ENCODE measurements at places on chromosomes 5 and 9. TPM values are rescaled to one million over a fixed set of nuclear protein-coding genes. Genes with fewer than 3 reads are reported as not detected.

DNA sequence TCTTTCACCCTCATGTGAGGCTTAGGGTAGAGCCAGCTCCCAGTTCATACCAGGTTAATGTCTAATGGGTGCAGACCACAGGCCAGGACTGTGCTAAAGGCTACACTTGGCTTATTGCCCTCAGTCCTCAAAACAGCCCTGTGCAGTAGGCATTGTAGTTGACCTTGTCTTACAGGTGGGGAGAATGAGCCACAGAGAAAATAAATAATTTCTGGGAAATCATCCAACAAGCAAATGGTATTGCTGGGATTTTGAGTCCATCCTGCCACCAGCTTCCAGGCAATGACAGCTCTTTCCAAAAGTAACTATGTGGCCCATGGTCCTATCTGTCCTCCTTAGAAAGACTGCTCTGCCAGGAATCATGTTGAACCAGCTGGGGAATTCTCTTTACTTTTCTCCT lies 450.0 kb downstream of the GADD45G start:
- ATAC-seq = no peak

The MED27 gene
- total RNA-seq = 14.1 TPM

- no peak for ATAC-seq
Measured at GRCh38 chr9:76221423-76221822, 172.8 kb downstream of the RFK start.

The GNA14 gene
- total RNA-seq = 5.8 TPM

The PLPP1 gene
- total RNA-seq = 209 TPM

The FAM153A gene
- total RNA-seq = 14.0 TPM

- ATAC-seq = peak; percentile 16
Measured at GRCh38 chr5:91556-92263, at the start of gene PLEKHG4B. TSS of gene PLEKHG4B (plus strand) at chr5:92168. CDS start at chr5:92232, 64 bp downstream.

The CDHR2 gene
- not detected for total RNA-seq

The PTGER4 gene
- total RNA-seq = 26.5 TPM

DNA sequence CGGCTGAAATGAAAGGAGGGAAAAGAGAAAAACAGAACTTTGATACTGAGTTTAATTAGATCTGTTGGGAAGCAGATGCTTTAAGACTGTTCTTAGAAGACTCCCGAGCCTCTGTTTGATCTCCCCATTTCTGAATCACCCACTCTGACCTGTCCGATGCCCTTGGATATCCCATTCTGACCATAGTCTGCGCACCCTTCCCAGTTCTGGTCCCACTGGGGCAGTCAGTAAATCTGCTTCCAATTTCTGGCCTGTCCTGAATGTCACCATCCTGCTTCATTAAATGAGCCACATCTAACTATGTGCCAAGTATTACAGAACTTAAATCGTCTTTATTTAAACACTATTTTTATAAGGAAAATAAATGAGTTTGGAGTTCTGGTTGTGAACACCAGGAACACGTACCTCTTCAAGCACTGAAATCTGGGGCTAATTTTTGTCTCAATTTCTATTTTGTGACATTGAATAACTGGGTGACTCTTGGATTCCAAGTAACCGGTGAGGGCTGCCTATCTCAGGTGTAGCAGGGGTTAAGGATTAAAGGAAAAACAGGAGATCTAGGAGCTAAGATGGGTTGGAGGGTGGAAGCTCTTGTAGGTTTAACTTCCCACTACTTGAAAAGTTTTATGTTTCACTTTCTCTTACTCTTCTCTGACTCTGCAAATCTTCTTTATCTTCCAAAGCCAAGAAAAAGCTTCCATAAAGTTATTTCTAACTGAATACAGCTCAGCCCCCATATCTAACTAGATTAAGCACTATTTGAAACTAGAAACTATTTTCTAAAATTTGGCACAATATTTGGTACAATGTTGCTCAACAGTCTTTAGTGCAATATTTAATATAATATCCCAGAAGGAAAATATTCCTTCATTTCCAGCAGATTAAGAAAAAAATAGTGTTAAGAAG lies 40.1 kb downstream of the ALDH1A1 start:
- ATAC-seq = no peak

The TNC gene
- 438 TPM for total RNA-seq

DNA sequence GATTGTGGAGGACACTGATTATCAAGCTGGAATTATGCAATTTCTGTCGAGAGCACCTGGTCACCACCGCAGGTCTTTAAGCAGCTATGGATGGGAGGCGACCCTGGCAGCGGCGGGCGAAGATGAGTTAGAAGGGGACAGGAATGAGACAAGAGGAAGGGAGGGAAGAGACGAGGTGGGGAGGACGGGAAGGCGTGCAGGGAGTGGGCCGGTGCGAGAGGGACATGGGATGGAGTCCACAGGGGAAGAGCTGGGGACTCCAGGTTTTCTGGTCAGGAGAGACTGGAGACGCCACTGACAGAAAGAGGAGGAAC lies 192.3 kb downstream of the MELK start:
- ATAC-seq = no peak

The PCDHGA9 gene
- total RNA-seq = 8.6 TPM

The PCDHGA8 gene
- 4.2 TPM for total RNA-seq

The CDX1 gene
- total RNA-seq = not detected

All from gastroesophageal sphincter (tissue), 4 donors.